ENCODE measurements at places on chromosomes 16 and 17.

DNA sequence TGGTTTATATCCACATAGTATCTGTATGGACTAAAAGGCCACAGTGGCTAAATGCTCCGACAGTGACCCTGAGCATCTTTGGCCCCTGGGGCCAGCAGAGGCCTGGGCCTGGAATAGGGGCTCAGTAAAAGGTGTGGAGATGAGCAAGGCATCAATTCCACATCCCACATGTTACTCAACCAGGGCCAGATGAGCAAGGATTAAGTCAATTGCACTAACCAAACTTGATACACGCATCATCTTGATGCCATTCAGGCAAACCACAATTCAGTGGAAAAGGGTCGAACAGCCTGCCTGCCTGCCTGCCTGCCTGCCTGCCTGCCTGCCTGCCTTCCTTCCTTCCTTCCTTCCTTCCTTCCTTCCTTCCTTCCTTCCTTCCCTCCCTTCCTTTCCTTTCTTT lies 53.5 kb upstream of the DNAJA2 start:
- DNase-seq = no peak

GRCh38 chr16:54156349-54156748 lies 130.2 kb downstream of the IRX3 start:
- no peak for DNase-seq

GRCh38 chr16:70551788-70552187 lies 28.2 kb downstream of the SF3B3 start:
- no peak for DNase-seq

DNA sequence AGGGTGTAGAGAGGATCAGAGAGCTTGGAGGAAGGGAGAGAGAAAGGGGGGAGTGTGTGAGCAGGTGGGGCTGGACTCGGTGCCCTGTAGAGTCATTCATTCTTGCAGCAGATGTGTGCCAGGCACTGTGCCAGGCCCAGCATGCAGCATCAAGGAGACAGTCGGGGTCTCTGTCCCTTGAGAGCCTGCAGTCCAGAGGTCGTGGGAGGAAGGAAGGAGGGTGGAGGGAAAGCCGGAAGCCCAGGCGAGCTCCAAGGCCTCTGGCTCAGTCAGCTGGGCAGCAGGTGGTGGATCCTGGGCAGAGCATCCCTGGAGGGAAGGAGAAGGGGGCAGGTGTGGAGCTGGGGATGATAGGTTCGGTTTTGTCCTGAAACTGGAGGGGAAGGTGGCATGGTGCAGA lies 27.5 kb downstream of the EPN2 start:
- no peak for DNase-seq

- DNase-seq = no peak
Observed at GRCh38 chr16:81530296-81530721, 85.7 kb downstream of the CMIP start.
